ENCODE measurements at places on chromosomes 6 and 20.
A peak's percentile ranks its signal among the peaks of the same experiment; 100 is the strongest.

DNA sequence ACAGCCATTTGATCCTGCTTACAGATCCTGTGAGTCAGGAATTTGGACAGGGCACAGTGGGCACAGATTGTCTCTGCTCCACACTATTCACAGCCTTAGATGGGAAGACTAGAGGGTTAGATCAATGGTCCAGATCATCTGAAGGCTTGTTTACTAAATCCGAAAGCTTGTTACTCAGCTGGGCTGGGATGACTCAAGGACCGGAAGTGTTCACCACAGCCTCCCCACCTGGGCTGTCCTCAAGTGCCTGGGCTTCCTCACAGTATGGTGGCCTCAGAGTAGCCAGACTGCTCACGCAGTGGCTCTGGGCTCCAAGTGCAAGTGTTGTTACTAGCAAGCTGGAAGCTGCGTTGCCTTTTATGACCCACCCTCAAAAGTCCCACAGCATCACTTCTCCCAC lies 75.4 kb upstream of the INSM1 start:
- DNase-seq = no peak

DNA sequence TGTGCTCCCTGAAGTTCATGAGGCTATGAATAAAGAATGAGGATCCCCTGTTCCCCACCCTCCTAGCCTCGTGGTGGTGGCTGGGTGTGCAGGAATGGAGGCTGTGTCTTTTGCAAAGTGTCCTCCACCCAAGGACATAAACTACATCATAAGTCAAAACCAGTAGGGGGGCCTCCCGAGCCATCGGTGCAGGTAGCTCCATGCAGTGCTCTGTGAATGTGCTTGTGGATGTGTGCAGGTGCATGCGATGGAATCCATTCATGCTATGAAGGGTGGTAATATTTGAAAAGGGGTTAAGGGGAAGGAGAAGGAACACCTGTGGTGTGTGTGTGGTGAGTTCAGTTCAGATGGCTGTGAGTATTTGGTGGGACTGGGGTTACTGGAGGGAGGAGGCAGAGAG lies 197.3 kb downstream of the NRN1 start:
- DNase-seq = no peak

DNA sequence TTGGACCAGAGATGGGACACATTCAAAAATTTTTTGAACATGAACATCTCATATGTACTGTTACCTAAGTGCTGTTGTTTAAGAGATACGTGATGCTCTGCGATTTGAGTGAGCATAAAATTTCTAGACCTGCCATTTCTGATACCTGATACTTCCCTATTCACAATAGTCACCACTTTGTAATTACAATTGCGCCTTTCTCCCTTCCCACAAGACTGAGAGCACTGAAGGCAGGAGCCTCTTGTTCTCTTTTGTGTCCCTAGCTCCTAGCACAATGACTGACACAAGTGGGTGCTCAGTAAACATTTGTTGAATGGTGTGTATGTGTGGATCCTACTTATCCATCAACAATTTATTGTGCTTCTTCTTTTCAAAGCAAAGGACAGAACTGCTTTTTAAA lies 92.8 kb upstream of the TMEM30A start:
- DNase-seq = no peak

- DNase-seq = no peak
Measured at GRCh38 chr6:85404564-85405174, 45.2 kb upstream of the NT5E start.

GRCh38 chr20:49447946-49448809 lies 34.3 kb downstream of the KCNB1 start:
- no peak for DNase-seq

DNA sequence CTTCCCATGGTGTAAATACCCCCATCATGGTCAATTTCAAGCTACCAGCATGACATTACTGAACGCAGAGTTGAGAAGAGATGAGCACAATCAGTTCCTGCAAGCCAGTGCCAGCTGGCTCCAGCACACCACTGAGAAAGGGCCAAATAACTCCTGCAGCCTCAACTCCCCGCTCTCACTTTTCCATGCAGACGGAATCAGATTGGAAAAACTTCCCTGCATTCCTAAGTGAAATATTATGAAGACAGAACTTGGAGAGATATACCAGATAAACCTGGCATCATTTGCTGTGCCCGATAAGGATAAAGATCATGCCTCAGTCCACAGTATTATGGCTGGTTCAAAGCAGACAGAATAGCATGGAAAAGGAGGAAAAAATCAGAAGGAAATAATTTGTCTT lies 56.7 kb downstream of the FILIP1 start:
- no peak for DNase-seq

GRCh38 chr6:140440223-140440835 lies 1065.9 kb upstream of the CITED2 start:
- no peak for DNase-seq

GRCh38 chr6:80932359-80932758 lies 820.1 kb downstream of the TENT5A start:
- no peak for DNase-seq

DNA sequence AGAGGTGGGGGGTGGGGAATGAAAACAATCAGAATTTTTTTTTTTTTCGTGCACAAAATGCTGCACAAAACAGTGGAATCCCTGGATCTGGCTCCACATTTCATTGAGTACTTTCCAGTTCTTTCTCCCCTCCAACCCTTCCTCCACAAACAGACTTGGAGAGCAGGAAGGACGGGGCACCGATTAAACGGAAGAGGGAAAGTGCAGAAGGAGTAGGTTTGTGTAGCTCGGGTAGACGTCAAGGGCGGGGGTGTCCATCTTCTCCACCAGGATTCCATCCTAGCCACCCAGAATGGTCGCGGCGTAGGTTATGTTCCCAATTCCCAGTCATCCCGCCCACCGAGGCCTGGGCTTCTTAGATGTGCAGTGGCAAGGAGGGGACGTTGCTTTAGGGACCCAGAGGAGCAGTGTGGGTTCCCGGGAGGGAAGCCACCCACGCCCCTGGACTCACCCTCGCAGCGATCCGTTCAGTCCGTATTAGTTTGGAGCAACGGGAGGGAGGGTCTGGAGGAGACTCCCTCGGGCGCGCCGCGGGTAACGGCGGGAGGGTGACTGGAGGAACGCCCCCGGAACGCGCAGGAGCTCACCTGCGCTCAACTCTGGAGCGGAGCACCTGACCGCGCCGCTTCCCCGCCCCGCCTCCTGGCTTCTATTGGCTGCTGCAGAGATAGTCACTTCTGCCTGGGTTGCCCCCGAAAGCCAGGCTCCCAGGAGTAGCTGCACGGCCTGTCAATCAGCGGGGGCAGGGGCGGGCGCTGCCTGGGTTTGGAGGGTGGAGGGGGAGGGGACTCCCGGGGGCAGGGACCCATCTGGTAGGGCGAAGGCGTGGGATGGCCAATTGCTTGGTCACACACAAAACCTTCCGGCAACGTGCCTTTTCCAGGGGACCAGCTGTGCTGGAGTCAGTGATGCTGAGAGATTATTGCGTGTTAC lies at the start of gene ENPP5:
ENPP5 (minus strand) TSS at position 624 of the 933 bp plus-strand sequence. CDS start 2,718 bp downstream, outside the sequence.
- peak; percentile 82 for DNase-seq

GRCh38 chr20:5191829-5192569 lies 65.2 kb downstream of the CDS2 start:
- DNase-seq = peak; percentile 4

GRCh38 chr6:69663215-69663614 lies 133.6 kb downstream of the LMBRD1 start:
- DNase-seq = no peak

GRCh38 chr6:37491171-37491829 lies 8.4 kb downstream of the CCDC167 start:
- DNase-seq = no peak

GRCh38 chr6:143752459-143752858 lies 74.7 kb downstream of the PHACTR2 start:
- DNase-seq = no peak

DNA sequence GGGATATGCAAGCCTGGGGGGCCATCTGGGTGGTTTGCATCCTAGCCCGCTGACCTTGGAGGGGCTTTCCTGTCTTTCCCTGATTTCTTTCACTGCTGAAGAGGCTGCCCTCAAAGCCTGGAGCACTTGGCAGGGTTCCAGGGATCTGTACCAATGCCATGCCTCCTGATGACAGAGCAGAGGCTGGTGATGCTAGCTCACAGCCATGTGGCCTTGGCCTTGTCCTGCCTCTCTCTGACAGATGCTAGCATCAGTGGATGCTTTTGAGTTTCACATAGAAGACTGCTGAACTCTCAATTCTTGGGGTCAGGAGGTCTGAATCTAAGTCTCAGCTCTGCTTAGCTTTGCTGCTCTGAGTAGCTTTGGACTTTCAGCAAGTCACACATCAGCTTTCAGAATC lies 21.9 kb upstream of the RREB1 start:
- DNase-seq = no peak

DNA sequence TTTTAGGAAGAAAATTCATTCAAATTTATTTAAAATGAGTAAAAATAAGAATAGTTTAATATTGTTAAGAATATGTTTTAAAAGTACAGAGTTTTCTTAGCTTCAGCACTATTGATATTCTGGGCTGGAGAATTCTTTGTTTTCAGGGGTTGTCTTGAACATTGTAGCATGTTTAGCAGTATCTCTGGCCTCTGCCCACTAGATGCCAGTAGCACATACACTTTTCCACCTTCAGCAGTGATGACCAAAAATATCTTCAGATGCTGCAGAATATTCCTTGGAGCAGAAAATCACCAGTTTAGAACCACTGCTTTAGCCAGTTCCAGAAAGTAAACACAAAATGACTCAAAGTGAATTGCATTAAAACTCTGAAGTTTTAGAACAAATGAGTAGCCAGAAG lies 19.4 kb upstream of the SDHAF4 start:
- no peak for DNase-seq

GRCh38 chr6:127518191-127518709 lies 885 bp downstream of the MTCL3 start:
- no peak for DNase-seq

DNA sequence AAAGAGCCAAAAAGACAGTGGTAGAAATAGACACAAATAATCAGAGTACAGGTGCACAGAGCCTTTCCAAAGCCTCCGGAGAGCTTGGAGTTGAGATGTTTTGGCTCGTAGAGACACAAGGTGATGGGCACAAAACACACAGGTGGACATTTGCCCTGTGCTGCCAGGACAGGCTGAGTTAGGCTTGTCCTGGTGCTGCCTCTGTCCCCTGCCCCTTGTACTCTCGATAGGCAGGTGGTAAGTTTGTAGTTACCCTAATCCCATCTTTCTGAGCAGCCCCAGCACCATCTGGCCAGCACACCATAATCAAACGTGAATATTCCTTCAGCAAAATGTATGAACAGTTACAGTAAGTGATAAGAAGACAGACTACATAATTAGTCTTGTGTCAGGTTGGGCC lies 95.5 kb downstream of the FOXC1 start:
- no peak for DNase-seq

DNA sequence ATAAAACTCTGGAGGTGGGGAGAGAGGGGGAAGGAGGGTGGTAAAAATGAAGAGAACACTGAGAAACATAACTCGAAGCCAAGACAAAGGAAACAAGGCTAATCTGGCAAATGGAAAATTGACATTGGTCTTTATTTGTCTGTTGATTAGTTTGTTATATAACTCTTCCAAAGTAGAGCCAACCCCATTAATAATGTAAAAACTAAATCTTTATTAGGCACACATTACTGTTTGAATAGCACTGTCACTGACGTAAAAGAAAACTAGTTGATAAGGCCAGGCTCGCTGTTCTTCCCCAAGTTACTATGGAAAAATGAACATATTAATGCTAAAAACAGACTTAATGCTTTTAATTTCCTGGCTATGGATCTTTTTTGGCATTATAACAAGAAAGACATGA lies 110.0 kb downstream of the MAP3K5 start:
- DNase-seq = no peak

- no peak for DNase-seq
Measured at GRCh38 chr6:24524805-24525204, 30.0 kb downstream of the ALDH5A1 start.

GRCh38 chr20:31833130-31833930 lies 12.1 kb downstream of the FOXS1 start:
- DNase-seq = no peak

DNA sequence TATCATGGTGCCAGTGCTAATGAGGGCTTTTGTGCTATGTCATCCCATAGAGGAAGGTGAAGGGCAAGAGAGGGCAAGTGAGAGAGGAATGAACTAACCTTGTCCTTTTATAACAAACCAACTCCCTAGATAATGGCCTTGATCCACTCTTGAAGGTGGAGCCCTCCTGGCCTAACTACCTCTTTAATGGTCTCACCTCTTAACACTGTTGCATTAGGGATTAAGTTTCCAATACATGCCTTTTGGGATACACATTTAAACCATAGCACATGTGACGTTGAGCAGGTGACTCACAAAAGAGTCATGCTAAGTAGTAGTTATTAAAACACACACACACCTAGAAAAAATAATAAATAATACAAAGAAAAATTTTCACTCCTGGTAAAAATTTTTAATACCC lies 36.9 kb downstream of the CCN2 start:
- no peak for DNase-seq

DNA sequence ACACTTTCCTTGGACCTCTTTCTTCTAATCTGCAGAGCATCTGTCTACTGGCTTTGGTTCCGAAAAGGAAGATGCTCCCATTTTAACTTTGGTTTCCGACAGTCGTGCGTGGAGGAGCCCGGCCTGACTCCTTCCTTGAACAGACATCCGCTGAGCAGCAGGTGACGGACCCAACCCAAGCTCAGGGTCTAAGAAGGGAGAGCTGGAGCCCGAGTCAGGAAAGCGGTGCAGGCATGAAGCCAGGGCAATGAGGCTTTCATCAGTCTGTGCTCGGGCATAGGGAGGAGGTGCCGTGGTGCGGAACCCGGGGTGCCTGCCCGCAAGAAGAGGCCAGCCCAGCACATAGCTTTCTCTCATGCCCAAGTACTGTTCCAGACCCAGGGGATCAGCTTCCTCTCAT lies 109.4 kb downstream of the CDH4 start:
- DNase-seq = no peak

DNA sequence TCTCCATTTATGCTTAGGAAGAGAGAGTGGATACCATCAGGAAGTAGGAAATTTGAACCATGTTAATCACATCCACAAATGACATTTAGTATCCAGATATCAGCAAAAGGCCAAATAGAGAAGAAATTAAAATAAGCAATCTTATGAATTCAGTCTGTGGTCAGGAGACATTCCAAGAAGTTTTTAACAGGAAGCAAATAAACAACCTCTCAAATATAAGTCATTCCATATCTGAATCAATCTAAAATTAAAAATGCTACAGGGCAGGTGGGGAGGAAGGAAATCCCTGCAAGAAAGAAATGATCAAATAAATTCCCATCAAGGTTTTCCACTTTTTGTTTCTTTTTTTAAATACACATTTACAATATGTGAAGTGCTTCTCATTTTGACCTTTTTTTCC lies 520.6 kb downstream of the LMBRD1 start:
- DNase-seq = no peak

DNA sequence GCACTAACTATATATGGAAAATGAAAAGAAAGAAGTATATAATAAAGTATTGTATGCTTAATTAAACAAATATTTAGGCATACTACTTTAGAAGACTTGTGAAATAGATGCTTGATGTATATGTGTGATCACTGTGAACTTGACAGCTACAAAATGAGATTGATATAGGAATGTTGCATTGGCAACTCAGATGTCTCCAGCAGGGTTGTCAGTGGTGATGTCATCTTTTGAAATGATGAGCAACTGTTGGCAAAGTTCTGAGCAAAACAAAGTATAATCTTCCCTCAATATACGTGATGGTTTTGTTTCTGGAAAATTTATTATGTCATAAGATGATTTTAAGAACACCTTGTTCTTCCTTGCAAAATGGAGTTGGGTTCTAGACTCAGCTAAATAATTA lies 133.8 kb downstream of the ARID1B start:
- DNase-seq = no peak

Measured in NCI-H1436 treated with DMSO at 0.1 percent for 48 hours (cell line).